Spinal cord (tissue), 10 donors: ENCODE measurements at places on chromosomes 3 and 15. TPM values are rescaled to one million over a fixed set of nuclear protein-coding genes. Genes with fewer than 3 reads are reported as not detected.

The DUT gene
- total RNA-seq: 133 TPM

The UBE2E2 gene
- 38.8 TPM for total RNA-seq

The CPLX3 gene
- 0.11 TPM for total RNA-seq

The CCR9 gene
- 2.0 TPM for total RNA-seq

The GLDN gene
- total RNA-seq: 34.7 TPM

The TM4SF1 gene
- total RNA-seq: 106 TPM

The ARHGEF26 gene
- 30.6 TPM for total RNA-seq

The ATP8B4 gene
- 37.1 TPM for total RNA-seq

The SCN11A gene
- 44.3 TPM for total RNA-seq

The DAZL gene
- total RNA-seq: not detected

The CELF6 gene
- total RNA-seq: 6.8 TPM

The ATP10A gene
- 4.2 TPM for total RNA-seq

The MYH15 gene
- total RNA-seq: 1.2 TPM
